ENCODE measurements at places on chromosomes 5 and 9. TPM values are rescaled to one million over a fixed set of nuclear protein-coding genes. Genes with fewer than 3 reads are reported as not detected.

Gene SLC35D2
- 9.7 TPM for total RNA-seq

Gene SPINK13
- not detected for total RNA-seq

Gene DDX4
- not detected for total RNA-seq

Gene LCN2
- not detected for total RNA-seq

Gene ANKHD1
- 46.4 TPM for total RNA-seq

Gene PTTG1
- total RNA-seq, result 95.0 TPM

Gene IFNA16
- not detected for total RNA-seq

Gene HEMGN
- total RNA-seq, result not detected

Gene ZNF366
- not detected for total RNA-seq

Gene SLC27A6
- under 0.01 TPM for total RNA-seq

Gene PCDHA8
- total RNA-seq, result under 0.01 TPM

Gene TRIM36
- total RNA-seq, result 0.18 TPM

- DNase-seq, result peak; percentile 73
These were observed 5.8 kb upstream of the IFNA1 start for GRCh38 chr9:21434202-21435014.

- no peak for DNase-seq
These were observed 592.0 kb downstream of the BNC2 start for GRCh38 chr9:16278326-16278999.

DNA sequence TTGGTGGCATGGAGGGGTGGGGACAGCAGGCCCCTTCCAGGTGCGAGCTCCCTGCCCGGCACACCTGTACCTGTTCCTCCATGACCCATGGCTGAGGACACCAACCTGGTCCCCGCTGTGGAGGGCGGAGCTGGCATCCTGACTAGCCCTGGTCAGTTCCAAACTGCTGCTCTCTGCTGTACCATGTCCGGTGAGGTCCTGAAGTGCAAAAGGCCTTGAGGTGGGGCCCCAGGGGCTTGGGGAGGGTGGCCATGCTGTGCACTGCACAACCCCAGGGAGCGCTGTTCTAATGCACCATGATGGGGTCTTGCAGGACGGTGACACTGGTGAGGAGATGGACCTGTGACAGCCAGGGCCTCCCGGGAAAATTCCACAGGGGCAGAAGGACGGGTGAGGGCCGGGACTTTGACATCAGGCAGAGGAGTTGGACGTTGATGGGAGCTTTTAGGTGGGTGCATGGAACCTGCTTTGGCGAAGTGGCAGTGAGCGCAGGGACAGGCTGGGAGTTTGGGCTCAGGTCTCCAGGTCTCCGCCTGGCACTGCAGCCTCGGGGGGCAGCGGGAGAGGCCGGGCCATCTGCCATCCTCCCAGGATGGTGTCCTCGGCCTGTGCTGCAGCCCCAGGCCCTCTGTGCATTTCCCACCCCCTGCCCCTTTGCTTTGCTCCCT is 38.9 kb downstream of the COL5A1 start:
- DNase-seq, result no peak

- DNase-seq, result no peak
These were observed 104.7 kb downstream of the EFNA5 start for GRCh38 chr5:107565791-107566767.

- DNase-seq, result no peak
These were observed 17.9 kb upstream of the SPINK4 start for GRCh38 chr9:33222031-33222430.

DNA sequence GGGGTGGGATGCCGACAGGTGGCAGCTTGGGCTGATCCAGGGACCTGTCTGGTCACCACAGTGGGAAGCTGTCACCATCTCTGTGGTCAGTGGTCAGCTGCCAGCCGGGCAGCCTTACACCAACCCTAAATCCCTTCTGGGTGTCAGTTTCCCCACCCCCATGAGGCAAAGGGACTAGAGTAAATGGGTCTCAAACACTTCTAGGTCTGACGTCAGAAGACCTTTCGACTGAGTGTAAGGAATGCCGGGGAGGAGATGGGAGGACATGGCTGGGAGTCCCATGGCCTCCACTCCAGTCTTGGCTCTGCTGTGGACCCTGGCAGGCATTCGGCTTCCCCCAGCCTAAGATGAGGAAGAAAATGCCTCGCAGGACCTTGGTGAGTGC is 40.3 kb upstream of the SLC25A51 start:
- DNase-seq, result no peak

DNA sequence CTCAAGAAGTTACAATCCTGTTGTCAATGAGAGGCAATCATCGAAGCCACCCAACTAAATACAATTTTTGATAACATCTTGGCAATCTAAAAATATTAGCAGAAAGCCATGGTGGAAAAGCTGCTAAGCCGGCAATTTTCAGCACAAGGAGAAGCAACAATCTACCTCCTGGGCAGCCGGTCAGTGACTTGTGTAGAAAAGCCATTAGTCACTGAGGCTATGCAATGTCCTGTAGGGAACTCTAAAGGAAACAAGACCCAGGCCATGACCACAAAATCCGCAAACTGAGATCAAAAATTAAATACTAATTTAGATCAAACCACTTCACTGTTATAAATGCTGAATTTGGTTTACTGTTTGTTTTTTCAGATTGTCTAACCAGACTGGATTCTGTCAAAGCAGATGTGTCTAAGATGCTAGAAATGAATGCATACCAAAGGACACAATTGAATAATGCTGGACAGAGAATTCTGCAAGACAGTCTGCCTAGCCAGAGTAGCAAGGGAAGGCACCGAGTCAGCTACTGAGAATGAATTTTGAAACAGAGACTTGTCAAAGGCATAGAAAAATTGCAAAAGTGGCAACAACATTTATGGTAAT is 384.8 kb downstream of the PRELID2 start:
- peak; percentile 21 for DNase-seq

- no peak for DNase-seq
These were observed 46.7 kb downstream of the TGFBI start for GRCh38 chr5:136075466-136075891.

DNA sequence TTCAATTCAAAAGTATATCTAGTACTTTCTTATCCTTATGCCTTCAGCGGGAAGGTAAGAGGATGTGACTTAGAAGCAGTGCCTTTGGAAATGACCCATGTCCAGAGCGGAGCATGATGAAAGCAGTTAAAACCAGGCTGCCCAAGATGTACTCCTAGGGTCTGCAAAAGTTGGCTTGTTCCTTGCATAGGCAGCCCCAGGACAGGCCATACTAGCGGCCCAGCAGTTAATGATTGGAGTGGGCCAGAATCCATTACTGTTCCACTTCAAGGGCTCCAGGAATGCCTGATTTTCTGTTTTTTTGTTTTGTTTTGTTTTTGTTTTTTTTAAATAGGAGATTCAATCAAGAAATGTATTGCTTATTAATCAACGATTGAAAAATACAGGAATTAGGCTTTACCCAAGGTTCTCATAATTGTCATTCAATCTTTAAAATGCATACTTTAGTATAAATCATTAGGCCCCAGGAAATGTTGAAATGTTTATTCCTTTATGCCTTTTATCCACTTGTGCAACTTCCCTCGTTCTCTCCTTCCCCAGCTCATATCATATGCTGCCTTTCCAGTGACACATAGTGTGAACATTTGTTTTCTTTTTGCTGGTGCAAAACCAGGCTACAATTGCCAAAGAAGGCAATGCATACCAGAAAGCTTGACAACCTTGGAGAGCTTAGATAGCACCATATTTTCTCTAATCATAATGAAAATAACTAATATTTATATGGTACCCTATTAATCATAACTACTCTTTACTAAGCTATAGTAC is 190.8 kb downstream of the ARHGEF28 start:
- peak; percentile 92 for DNase-seq

GRCh38 chr5:124438903-124439281 is 307.5 kb downstream of the ZNF608 start:
- no peak for DNase-seq

DNA sequence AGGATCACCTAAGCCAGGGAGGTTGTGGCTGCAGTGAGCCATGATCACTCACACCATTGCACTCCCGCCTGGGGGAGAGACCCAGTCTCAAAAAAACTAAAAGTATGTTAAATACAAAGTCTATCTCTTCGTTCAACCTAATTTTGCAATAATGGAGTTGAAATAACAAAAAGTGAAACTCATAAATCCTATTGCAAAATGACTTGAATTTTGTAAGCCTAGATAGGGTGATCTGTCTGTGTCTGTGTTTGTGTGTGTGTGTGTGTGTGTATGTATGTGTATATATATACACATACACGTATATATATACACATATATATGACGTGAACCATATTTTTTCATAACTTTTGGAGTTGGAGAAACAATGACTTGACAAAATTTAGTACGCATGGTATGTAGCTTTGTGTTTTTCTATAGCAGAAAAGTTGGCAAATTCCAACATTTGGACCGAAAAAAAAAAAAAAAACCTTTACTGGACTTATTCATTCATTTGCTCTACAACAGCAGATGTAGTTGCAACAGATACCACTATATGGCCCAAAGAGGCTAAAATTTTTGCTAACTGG is 76.9 kb upstream of the CDH6 start:
- DNase-seq, result no peak

GRCh38 chr5:151886546-151887275 is 37.9 kb downstream of the GLRA1 start:
- DNase-seq, result no peak

DNA sequence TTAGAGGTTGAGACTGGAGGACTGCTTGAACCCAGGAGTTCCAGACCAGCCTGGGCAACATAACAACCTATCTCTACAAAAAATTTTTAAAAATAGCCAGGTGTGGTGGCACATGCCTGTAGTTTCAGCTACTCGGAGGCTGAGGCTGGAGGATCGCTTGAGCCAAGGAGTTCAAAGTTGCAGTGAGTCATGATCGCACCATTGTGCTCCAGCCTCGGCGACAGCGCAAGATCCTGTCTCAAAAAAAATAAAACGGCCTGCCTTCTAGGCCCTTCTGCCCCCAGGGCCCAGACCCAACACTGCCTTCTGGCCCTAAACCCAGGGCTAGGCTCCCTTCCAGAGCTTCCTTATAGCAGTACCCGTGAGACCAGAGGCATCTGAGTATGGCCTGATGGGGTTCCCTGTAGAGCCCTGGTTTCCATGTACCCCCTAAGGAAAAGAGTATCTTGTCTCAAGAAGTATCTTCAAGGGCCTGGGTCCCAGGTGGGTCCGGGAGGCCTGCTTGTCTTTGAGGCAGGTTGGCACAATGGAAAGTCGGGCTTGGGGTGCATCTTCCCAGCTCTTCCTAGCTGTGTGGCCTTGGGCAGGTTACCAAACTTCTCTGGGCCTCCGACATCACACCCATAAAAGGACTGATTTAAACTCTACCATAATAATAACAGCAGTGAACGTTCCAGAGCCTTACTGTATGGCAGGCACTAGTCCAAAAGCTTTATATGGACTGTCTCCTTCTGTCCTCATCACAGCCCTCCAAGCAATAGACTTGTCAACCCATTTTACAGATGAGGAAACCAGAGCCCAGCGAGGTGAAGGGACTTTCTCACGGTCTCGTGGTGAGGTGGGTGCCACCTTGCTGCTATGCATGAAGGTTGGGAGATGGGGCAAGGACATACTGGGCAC is 9.6 kb downstream of the LRRC8A start:
- no peak for DNase-seq

DNA sequence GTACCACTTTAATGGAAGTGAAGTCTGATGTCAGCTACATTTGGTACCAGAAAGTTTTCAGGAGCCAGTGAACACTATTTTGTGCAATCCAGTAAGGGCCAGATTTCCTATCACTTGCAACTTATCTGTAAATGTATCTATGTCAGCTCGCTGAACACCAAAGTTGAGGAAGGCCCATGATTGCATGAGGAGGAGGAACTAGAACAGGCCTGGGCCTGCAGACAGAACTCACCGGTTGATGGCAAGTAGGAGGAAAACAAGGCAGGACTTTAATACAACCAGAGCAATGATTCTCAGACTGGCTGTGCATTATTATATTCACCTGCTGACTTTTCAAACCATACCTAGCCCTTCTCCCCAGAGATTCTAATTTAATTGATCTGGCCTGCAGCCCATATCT is 540.2 kb downstream of the CETN3 start:
- no peak for DNase-seq

- DNase-seq, result no peak
These were observed 80.9 kb upstream of the SPOCK1 start for GRCh38 chr5:137580030-137580429.

DNA sequence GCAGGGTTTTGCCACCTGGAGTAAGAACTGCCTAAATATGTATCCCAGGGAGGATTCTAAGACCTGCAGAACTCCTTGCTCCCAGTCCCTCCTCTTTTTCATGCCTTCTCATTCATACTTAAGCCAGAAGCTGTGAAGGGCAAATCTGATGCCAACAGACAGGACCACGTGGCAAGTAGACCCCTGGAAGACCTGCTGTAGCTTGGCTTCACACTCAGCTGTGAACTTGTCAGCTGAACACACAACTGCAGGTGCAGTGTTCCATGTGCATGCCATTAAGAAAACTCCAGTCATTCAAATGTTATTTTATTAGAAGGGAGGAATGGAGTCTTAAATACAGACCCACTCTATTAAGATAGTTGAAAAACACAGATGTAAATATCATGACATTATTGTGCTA is 79.3 kb upstream of the AGXT2 start:
- DNase-seq, result no peak

GRCh38 chr9:25917731-25918362 is 239.6 kb upstream of the TUSC1 start:
- no peak for DNase-seq

DNA sequence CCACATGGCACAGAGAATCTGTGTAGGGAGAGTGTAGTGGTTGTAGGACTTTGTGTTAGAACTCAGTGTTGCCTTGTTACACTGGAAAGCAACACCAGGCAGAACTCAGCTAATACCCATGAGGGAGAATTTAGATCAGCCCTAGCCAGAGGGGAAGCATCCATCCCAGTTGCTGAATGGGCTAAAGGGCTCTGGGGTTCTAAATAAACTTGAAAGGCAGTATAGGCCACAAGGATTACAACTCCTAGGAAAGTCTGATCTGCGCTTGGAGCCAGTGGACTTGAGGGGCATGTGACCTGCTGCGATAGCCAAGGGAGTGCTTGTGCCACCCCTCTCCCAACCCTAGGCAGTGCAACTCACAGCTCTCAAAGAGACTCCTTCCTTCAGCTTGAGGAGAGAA is 26.9 kb downstream of the PTGS1 start:
- no peak for DNase-seq

GRCh38 chr5:135120951-135121350 is 86.9 kb upstream of the PITX1 start:
- no peak for DNase-seq

- DNase-seq, result peak; percentile 56
These were observed 116.1 kb downstream of the KDM4C start for GRCh38 chr9:6873857-6874256.

All from IMR-90 (cell line).